ENCODE measurements at places on chromosomes 12 and 14.

- DNase-seq: no peak
Measured at GRCh38 chr12:56146492-56147460, 5.6 kb upstream of the MYL6B start.

GRCh38 chr12:132251741-132252490, 77.5 kb downstream of the GALNT9 start:
- no peak for DNase-seq

DNA sequence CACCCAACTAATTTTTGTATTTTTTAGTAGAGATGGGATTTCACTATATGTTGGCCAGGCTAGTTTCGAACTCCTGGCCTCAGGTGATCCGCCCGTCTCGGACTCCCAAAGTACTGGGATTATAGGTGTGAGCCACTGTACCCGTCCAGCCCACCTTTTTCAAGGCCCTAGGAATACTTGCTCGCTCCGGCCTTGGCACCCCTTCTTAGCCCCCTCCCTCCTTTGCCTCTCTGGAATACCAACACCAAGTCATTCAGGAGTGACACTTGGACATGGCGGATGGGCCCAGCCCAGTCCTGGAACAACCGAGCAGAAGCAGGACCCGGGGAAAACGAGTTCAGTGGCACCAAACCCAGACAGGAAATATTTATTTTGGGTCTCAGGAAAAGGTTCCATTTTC, 29.1 kb downstream of the PLEKHG3 start:
- DNase-seq: no peak

- DNase-seq: no peak
Measured at GRCh38 chr14:76486251-76486743, 110.4 kb downstream of the ESRRB start.

- no peak for DNase-seq
Measured at GRCh38 chr12:60101715-60102114, 505.9 kb downstream of the SLC16A7 start.

- no peak for DNase-seq
Measured at GRCh38 chr12:130147875-130148596, 14.2 kb upstream of the FZD10 start.

DNA sequence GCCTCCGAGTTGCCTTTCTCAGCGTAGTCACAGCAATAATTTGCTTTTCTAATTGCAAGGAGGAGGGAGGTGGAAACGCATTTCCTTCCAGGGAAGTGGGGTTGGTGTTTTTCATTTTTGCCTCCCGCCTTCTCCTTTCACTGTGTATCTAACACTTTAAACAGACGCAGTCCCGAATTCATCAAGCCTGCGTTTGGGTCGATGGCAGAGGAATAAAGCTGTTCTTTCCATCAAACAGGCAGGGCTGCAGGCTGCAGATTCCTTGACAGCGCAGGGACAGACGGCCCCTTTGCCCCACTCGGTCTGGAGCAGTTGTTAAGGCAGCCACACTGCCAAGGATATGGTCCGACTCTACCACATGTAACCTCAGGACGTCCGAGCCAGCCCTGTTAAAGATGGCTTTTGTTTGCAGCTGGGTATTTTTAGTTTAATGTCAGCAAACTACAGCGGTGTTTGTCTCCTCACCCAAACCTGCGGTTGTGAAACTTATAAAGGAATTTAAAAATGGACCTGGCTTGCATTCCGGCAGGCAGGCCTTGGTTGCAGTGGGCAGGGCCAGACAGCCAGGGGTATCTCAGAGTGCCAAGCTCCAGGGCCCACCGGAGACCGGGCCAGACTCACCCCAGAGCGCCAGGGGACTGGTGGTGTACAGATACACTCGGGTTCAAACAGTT, 2.1 kb downstream of the CHST11 start:
- peak; percentile 34 for DNase-seq

GRCh38 chr14:100454437-100454836, 131.3 kb downstream of the SLC25A47 start:
- DNase-seq: no peak

- DNase-seq: no peak
Measured at GRCh38 chr12:67534681-67535080, 113.9 kb upstream of the DYRK2 start.

DNA sequence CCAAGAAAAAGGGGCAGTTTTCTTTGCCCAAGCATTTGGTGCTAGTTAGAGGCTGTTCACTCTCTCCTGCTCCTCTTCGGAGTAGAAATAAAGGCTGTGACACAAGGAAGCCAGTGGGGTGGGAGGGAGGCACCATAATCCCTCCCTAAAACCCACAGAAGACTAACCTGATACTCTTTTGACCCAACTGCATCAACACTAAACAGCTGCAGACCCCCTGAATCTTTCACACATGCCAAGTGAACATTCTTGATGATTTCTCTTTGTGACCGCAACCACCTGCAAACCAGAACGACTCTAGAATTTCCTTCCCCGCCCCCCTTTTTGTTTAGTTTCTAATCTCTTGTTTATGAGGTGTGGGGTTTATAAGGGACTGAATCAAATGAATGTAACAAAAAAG, 175.8 kb upstream of the BCL2L14 start:
- DNase-seq: no peak

DNA sequence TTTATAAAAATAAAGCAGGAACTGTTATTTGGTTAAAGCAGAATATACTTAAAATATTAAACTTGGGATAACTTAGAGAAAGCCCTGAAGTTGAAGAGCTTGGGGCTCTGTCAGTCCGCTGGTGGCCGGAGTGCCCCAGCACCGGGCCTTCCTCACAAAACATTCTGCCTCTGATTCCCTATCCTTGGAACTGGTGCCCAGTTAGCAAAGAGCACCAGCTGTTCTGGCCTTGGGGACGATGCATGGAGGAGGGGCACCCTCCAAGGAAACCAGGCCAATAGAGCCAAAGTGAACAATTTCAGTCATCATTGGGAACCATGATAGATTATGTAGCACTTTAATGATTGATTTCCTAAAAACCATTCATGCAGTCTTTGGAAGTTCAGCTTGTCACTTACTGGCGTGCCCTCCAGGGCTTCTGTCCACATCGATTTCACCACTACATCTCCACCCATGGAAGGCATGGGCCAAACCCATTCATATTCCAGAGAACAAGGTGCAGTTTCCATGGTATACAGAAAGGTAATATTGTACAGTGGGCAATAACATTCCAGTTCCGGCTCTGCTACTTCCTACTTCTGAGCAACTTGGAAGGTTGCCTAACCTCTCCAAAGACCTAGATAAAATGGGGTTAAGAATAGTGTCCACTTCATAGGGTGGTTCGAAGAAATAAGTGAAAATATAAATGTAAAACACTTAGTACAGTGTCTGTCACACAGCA, 145.9 kb downstream of the ETV6 start:
- no peak for DNase-seq

- no peak for DNase-seq
Measured at GRCh38 chr12:9037431-9037830, 48.1 kb downstream of the KLRG1 start.

GRCh38 chr14:100443603-100444002, 120.5 kb downstream of the SLC25A47 start:
- DNase-seq: no peak

- no peak for DNase-seq
Measured at GRCh38 chr12:4736091-4736490, 15.9 kb downstream of the GALNT8 start.

DNA sequence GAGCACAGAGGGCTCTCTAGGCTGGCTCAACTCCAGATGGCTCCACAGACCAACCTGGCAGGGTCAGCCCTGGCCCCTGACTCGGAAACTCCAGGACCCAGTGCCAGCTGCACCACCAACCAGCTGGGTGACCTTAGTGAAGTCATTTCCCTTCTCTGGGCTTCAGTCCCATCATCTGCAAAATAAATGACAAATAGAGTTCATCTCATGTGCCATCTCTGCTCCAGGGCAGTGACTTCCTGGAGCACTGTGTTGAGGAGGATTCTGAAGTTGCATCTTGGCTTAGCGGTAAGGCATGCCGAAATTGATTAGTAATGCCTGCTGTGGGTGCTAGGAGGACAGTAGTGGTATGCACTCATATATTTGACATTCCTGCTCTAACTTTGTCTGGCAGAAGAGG, 31.5 kb downstream of the DTX1 start:
- peak; percentile 24 for DNase-seq

DNA sequence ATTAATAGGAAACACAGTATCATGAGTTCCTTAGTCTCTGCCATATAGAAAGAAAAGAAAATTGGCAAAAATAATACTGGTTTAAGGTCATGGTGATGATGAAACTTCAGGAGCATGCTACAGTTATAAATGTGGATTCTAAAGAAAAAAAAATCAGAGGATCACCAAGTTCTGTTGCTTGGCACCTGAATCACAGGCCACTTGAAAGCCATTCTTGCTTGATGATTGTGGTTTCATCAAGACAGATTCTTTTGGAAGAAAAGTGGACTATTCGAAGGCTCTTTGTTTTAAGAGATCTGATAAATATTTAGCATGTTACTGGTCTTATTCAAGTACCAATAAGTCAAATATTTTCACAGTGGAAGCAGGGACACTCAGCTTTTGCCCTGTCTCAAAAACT, 148.9 kb downstream of the SAMD4A start:
- DNase-seq: no peak

GRCh38 chr14:87894920-87895319, 98.1 kb downstream of the GALC start:
- DNase-seq: no peak

GRCh38 chr14:26663506-26663905, 65.7 kb upstream of the NOVA1 start:
- DNase-seq: no peak

DNA sequence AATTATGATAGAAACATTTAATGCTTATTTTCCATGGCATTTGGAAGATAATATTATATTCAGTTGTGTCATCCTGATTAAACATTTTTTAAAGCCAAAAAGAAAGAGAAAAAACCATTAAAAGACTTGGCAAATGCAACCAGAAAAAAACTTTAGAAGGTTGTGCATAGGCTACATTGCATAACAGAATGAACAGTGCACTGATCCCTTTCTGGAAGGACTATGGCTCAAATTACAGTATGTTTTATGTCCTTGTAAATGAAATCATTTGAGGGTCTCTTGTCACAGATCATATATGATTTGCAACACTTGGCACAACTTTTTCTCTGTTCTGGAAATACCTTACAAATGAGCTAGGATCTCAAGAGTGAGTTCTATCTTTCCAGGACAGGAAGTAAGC, 275.2 kb upstream of the FLRT2 start:
- no peak for DNase-seq

DNA sequence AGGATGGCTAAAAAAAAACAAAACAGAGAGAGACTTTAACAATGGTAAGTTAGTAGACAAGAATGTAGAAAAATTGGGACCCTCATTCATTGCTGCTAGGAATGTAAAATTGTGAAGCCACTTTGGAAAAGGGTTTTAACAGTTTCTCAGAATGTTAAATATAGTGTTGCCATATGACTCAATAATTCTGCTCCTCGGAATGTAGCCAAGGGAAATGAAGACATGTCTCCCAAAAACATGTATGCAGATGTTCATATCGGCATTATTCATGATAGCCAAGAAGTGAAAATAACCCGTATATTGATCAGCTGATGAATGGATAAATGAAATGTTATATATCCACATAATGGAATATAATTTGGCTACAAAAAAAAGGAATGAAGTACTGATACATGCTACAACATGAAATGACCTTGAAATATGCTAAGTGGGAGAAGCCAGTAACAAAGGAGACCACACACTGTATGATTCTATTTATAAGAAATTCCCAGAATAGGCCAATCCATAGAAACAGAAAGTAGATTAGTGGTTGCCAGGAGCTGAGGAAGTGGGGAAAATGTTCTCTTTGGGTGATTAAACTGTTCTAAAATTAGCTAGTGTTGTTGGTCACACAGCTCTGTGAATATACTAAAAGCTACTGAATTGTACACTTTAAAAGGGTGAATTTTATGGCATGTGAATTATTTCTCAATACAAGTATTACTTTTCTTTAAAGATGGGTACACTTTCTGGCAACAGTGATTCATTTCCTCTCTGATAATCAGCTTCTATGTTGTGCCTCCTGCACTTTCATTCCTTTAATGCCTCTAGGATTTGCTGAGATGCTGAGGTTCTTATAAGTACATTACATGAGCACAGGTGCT, 132.5 kb downstream of the DAAM1 start:
- DNase-seq: no peak

DNA sequence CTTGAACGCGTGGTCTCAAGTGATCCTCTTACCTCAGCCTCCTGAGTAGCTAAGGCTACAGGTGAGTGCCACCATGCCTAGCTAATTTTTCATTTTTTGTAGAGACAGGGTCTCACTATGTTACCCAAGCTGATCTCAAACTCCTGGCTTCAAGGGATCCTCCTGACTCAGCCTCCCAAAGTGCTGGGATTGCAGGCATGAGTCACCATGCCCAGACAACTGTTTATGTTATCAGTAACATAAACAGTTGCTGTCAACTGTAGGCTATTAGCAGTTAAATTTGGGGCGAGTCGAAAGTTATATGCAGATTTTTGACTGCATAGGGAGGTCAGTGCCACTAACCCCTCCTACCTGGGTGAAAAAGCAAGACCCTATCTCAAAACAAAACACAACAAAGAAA, 26.2 kb upstream of the LRRK2 start:
- no peak for DNase-seq

DNA sequence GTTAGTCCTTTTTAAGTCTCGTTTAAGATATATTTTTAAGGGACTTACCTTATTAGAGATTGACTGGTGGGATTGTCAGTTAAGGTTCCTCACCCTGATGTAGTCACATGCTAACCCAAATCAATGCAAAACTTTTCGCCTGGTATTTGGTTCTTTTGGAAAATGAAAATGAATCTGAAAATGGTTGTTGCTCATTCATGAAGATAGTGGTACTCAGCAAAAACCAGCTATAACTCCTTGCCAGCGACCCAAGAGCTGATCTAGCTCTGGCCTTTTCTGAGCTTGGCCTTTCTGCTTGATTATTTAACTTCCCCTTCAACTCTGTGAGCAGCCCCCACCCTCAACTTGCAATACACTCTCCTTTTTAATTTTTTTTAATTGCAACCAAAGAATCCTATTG, 85.0 kb upstream of the GTF2A1 start:
- no peak for DNase-seq

GRCh38 chr14:54754623-54755386, 147.8 kb downstream of the GCH1 start:
- DNase-seq: no peak

- no peak for DNase-seq
Measured at GRCh38 chr12:124230789-124231188, 64.1 kb upstream of the RFLNA start.

GRCh38 chr12:57835366-57836288, 10.9 kb downstream of the CTDSP2 start:
- no peak for DNase-seq

- no peak for DNase-seq
Measured at GRCh38 chr12:19912991-19913390, 455.3 kb upstream of the PDE3A start.

- no peak for DNase-seq
Measured at GRCh38 chr12:90970911-90971310, 15.9 kb upstream of the CCER1 start.

DNA sequence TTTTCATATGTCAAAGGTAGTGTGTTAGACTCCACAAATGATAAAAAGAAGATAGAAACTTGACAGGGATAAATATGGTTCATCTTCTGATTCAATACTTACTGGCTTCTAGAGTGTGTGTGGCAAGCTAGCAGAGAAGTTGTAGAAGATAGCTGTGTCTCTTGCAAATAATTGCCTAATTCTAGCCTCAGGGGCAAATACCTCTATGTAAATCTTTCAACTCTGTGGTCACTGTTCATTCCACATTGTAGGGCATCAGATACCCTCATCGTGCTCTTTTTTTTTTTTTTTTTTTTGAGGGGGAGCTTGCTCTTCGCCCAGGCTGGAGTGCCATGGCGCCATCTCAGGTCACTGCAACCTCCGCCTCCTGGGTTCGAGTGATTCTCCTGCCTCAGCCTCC, 1.7 kb downstream of the OLR1 start:
- peak; percentile 77 for DNase-seq

All from mesendoderm (in vitro differentiated cells).